ENCODE measurements at places on chromosomes 3 and 15.
A peak's percentile ranks its signal among the peaks of the same experiment; 100 is the strongest.

- no peak for DNase-seq
Measured at GRCh38 chr3:115508562-115508961, 114.7 kb upstream of the GAP43 start.

- no peak for DNase-seq
Measured at GRCh38 chr3:89447243-89447642, 339.8 kb downstream of the EPHA3 start.

GRCh38 chr3:140131895-140132294 is 196.9 kb downstream of the CLSTN2 start:
- no peak for DNase-seq

DNA sequence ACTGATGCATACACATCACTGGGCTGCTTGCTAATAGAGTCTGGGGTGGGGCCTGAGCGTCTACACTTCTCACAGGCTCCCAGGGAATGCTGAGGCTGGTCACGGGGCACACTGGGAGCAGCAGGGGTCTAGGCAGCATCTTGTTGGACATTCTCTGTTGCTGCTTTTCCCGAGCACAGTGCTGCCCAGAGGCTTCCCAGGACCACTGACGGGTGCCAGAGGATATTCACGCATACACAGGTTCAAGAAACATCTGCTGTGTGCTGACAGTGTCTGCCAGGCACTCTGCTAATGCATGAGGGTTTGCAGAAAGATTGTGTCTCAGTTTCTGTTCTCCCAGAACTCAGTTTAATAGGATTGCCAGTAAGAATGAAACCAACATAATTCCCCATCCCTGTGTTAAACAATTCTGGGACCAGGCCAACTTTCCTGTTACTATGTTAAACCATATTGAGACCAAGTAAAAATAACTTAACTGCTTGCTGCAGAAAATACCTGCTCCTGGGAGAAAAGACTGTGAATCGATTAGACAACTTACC is 23.9 kb upstream of the BCL2L10 start:
- no peak for DNase-seq

DNA sequence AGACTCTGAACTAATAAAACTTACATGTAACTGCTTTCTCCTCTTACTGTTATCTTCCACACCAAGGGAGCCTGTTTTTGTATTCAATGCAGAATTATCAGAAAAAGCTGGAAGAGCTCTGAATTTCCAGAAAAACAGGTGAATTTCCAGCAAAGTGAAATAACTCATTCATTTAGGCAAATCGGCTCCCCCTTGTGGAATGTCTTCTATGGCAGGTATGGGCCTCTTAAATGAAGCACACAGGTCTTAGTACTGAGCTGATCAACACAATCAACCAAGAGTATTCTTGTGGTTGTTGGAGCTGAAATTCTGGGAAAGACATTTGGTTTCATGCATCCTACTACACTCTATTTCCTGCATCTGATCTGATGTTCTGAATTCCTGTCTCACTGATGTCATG is 31.0 kb upstream of the PTPRG start:
- DNase-seq = peak; percentile 0

DNA sequence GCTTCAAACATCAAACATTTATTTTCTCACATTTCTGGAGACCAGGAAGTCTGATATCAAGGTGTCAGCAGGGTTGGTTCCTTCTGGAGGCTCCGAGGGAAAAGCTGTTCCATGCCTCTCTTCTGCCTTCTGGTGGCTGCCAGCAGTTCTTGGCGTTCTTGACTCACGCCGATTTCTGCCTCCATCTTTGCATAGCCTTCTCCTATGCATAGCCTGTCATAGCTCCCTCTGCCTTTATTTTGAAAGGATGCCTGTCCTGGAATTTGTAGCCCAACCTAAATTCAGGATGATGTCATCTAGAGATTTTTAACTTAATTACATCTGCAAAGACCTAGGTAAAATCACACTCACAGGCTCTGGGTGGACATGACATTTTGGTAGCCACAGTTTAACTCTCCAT is 70.4 kb downstream of the RGMA start:
- no peak for DNase-seq

GRCh38 chr15:76903251-76903681 is 1.9 kb downstream of the SCAPER start:
- peak; percentile 0 for DNase-seq

DNA sequence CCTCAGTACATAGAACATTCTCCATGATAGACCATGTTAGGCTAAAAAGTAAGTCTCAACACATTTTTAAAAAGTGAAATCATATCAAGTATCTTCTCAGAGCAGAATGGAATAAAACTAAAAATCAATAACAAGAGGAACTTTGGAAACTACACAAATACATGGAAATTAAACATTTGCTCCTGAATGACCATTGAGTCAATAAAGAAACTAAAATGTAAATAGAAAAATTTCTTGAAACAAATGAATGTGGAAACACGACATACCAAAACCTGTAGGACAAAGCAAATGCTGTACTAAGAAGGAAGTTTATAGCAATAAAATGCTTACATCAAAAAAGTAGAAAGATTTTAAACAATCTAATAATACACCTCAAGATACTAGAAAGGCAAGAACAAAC is 33.6 kb downstream of the NEK10 start:
- DNase-seq = no peak

DNA sequence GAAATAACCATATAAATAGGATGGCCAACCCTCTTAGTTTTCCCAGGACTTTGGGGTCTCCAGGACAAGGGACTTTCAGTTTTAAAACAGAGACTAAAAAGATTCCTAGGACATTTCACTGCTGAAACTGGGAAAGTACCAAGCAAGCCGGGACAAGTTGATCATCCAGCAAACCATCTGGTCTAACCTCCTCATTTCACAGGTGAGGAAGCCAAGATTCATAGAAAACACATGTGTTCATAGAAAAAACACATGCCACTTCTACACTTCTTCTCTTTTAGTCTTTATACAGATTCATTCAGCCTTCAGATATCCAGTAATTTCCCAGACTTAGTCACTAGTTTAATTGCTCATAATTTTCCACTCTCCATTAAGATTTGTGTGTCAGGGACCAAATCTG is 165.6 kb upstream of the CCDC54 start:
- no peak for DNase-seq

GRCh38 chr15:95839367-95839782 is 491.1 kb upstream of the NR2F2 start:
- DNase-seq = no peak

DNA sequence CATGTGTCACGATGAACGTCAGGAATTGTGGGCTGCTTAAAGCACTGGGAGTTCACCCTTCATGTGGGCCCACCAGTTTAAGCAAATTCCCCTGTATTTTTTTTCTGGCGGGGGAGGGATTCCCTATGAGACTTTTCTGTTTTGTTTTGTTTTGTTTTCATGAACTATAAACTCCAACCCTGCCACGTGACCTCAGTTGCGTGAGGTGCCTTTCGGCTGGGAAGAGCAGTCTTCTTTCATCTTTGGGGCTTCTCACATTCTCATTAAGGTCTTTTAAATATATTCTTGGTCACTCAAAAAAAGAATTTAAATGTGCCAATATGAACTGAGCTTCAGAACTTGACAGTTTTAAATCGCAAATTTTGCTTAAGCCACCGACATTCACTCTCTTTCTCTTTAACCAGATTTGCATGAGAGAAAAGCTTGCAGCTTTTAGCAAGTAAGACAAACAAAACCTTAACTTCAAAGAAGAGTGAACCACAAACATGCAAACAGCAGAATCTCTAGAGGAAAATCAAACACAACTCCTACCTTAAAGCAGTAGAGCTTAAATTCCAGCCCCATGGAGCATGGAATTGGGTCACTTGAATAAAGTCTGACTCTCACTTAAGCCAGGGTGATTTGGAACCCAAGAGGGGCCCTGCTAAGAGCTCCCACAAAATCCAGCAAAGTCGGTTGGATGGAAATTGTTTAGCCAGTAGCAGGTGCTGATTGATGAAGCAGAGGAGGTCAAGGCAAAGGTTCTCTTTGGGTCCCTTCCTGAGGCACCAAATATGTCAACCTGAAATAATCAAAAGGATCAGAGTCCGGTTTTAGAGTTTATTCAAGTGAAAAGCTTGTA is 699.8 kb upstream of the GBE1 start:
- DNase-seq = no peak

GRCh38 chr15:56491110-56491722 is 26.3 kb upstream of the MNS1 start:
- DNase-seq = peak; percentile 49

GRCh38 chr3:171348121-171348520 is 112.1 kb downstream of the TNIK start:
- no peak for DNase-seq

- DNase-seq = no peak
Measured at GRCh38 chr3:87765256-87765655, 293.5 kb downstream of the CGGBP1 start.

GRCh38 chr15:59420108-59420507 is 17.9 kb upstream of the FAM81A start:
- DNase-seq = no peak

GRCh38 chr3:197791892-197792647 is 1.0 kb downstream of the LRCH3 start:
- no peak for DNase-seq

DNA sequence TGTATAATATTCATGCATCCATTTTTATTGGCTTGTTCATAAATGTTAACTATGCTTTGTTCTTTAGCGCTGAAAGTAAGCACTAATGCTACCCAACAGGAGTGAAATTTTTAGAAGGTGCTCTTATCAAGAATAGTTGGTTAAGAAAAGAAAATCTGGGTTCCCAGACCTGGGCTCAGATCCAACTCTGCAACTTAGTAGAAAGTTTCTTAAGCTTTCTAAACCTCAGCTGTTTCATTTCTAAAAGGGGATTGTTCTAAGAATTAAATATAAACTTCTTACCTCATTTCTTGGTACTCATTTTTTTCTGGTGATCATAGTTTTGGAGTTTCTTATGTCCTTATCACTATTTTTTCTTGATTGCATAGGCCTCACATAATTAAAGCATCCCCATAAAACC is 12.1 kb downstream of the ARPP21 start:
- DNase-seq = no peak

DNA sequence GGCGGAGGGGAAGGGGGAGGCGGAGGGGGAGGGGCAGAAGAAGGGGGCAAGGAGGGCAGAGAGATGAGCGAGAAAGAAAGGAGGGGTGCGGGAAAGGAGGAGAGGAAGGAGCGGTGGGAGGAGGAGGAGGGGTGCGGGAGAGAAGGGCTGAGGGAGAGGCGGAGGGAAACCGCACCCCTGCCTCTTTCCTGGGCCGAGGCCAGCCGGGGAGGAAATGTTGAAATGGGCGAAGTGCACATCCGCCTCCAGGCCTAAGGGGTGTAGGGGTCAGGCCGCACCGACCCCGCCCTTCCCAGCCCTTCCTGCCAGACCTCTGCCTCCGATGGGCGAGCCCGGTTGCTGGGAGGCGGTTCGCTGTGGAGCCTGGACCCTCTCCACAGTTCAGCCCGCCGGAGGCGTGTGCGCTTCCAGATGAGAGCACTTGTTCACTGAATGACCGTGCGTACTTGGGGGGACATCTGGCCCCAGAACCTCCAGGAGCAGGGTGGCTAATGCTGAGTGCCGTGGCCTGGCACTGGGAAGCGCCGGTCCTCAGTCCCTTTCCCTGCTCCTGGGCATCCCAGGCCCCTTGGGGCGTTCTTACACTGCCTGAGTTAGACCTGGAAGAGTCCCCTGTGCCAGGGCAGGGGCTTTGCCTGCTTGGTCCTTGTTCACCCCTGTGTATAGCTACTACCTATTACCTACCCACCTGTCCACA is 110.3 kb upstream of the KLF13 start:
- DNase-seq = peak; percentile 37

DNA sequence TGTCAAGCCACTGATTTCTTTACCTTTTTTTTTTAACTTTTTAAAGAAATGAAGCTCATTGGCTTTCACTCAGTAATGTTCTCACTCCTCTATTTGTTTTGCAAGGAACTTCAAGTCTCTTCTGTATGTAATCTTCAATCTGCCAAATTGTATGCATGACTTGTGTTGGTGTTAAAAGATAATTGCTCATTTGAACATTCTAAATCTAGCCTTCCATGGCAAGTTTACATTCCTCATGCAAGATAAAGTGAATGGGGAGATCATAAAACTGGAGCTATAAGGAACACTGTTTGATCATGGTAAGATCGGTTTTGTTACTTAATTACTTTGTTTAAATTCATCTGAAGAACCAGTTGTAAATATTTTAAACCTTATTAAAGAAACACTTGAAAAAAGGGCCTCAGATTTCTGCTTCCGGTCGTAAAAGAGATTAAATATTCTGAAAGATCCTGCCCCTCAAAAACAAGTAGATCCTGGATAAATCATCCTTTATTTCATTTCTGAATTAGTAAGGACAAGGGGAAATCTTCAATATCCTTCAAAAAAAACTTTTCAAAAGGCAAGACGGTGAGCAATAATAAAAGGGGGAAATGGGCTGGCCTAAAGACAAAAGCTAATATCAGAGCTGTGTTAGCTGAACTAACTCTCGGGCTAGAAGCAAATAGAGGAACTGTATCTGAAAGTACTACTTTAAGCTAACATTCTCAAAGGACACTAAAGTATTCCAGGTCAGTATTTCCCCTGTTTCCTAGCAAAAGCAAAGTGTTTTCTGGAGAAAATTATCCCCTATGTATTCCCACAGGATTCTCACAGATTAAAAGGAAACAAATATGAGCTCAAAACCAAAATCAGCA is 107.0 kb upstream of the ATP11B start:
- no peak for DNase-seq

GRCh38 chr3:112086875-112087524 is 811 bp downstream of the C3orf52 start:
- DNase-seq = no peak

DNA sequence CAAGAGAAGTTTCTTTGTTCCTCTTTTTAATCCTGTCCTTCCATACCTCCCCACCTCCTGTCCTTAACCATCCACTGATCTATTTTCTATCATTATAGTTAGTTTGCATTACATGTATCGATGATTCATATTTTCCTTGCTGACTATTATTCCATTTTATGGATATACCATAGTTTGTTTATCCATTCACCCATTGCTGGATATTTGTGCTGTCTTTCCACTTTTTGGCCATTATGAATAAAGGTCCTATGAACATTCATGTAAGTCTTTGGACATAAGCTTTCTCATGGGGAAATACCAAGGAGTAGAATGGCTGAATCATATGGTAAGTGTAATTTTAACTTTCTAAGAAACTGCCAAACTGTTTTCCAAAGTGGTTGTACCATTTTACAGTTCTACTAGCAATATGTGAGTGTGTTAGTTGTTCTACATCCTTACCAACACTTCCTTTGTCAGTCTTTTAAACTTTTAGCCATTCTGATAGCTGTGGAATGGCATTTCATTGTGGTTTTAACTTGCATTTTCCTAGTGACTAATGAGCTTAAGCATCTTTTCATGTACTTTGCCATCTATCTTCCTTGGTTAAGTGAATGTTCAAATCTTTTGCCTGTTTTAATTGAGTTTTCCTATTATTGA is 11.7 kb downstream of the ATP6V1A start:
- DNase-seq = no peak

GRCh38 chr3:193850084-193850619 is 257.1 kb downstream of the OPA1 start:
- DNase-seq = no peak

DNA sequence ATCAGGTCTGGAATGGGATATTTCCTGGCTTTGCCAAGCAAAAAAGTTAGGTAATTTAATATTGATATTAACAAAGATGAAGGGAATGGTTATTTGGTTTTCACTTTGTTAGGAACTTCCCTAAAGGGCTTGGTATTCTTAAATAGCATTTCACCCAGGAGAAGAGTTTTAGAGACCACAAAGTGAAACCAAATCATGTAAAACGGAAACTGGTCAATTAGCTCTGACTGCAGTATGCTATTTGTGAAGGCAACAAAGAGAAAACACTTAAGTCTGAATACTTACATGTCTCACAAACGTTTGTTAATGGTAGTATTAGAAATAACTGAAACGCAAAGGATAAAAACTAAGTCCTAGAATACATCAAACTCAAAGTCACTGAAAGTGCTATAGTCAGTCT is 32.4 kb upstream of the SETMAR start:
- DNase-seq = no peak

All from NCI-H748 treated with DMSO at 0.1 percent for 48 hours (cell line).